ENCODE measurements at places on chromosomes 6 and 20.
A peak's percentile ranks its signal among the peaks of the same experiment; 100 is the strongest.

- DNase-seq: no peak
Measured at GRCh38 chr20:1888796-1889463, 6.3 kb upstream of the SIRPA start.

DNA sequence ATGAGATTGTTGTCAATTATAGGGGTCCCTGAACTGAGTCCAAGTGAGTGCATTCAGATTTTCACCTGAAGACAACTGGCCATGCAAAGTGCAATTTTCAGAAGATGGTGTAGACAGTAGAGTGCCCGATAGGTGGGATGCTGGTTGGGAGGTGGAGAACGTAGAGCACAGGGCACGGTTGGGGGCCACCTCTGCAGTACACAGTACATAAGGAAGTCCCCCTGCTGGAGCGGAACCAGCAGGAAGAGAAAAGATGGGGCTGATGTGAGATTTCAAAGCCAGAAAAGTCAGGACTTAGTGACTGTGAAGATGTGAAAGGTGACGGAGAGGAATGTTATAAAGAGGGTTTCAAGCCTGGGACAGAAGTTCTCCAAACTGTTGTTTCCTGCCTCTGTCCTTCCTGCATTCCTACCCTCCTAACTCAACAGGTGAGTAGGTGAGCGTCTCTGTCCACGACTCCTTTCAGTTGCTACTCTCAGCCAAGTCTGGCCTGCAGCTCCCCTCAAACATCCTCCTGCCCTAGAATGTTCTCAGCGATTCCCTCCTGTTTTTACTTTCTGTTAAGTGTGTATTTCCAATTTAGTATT is 330.8 kb downstream of the PRL start:
- DNase-seq: no peak

DNA sequence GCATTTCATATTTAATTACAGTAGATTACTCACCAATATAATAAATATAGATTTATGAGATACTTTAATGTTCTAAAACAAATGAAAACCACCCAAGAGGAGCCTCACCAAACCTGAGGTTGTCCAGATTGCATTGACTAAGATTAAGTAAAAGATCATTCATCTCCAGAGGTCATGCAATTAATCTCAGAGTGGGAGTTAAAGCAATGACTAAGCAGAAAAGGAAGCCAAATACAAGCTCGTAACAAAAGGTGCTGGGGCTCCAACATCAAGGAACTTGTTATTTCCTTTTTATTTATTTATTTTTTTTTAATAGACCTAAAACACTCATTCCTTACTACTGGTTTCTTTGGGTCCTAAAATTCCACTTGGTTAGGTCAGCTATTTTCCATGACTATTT is 57.7 kb downstream of the RSPO3 start:
- no peak for DNase-seq

GRCh38 chr6:159114569-159114968 is 54.6 kb upstream of the FNDC1 start:
- DNase-seq: no peak

DNA sequence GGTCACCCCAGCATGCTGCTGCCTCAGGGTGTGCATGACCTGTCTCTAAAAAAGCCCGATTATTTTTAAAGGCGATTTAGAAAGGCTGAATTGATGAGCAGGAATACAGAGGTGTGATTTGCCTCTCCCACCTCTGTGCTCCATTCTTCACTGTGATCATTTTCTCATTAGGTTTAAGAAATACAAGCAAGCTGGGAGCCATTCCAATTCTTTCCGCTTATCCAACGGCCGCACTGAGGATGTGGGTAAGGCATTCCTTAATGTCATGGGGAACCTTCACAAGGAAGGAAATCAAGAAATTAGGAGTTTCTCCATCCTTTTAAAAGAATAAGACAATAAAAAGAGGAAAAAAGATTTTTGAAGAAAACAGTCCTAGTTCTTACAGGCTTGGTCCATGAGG is 55.6 kb upstream of the GNRH2 start:
- no peak for DNase-seq

- no peak for DNase-seq
Measured at GRCh38 chr6:635233-635632, 21.7 kb downstream of the HUS1B start.

- no peak for DNase-seq
Measured at GRCh38 chr20:53079828-53080686, 107.9 kb downstream of the TSHZ2 start.

GRCh38 chr20:17849901-17850683 is 118.5 kb downstream of the SNX5 start:
- no peak for DNase-seq

DNA sequence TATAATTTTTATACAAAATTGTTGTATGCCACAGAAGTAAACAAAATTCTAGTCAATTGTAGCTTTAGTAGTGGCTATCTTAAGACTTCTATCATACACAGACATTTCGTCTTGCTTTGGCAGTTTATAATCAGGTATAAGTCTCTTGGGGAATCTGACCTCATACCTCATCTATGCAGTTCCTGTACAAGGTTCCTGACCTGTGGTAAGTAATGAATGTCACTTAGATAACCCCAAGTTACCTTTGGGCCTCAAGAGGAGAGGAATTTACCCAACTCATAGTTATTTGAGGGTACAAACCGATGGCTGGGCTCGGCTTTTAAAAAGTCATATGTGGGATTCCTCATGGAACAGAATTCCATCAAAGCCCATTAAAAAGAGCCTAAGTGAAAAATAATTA is 58.8 kb upstream of the UNC93A start:
- DNase-seq: no peak

- DNase-seq: peak; percentile 6
Measured at GRCh38 chr20:24160563-24161281, 172.1 kb upstream of the GGTLC1 start.

DNA sequence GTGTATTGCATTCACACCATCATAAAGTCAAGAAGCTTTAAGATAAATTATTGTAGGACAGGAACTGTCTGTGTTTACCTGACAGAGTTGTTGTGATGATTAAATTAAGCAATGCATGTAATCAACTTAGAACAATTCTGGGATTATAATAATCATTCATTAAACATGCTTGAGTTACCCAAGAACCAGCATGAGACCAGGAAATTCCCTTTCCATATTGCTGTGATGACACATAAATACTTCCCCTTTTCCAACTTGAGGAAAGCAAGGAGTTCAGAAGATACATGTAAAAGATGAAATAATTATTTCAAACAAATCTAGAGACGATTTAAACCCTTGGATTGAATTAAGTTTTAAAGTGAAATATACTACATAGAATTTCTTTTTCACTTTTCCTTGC is 404.4 kb downstream of the GJA1 start:
- DNase-seq: no peak

GRCh38 chr20:62087227-62087626 is 21.5 kb upstream of the TAF4 start:
- no peak for DNase-seq

DNA sequence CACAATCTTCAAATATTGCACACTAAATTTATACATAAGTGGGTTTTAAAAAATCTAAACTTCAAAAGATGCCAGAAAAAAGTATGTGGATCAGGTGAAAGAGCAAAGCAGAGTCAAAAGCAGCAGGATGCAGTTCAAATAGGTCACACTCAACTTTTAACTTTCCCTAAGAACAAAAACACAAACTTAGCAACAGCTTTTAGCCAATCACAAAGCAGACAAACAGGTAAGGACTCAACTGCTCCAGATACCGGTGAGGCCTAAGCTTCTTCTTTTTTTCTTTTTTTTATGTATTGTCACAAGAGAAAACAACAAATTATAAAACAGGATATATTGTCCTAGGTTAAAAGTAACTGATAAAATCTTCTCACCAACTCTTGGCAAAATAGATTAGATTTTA is 74.7 kb downstream of the SESN1 start:
- DNase-seq: no peak

DNA sequence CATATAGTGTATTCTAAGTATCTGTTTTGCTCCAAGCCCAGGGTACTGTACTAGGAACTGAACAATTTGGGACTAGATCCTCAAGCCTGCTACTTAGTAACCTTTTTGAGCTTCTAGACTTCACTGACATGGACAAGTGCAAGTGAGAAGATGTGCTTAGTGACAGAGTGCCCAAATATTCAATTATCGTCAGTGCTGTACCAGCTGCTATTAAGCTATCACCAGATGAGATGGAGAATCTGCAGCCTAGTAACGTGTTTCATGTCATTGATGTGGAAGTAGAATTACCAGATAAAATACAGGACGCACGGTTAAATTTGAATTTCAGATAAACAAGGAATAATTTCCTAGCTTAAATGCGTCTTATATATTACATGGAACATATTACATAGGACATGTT is 218.3 kb downstream of the ARID1B start:
- no peak for DNase-seq

DNA sequence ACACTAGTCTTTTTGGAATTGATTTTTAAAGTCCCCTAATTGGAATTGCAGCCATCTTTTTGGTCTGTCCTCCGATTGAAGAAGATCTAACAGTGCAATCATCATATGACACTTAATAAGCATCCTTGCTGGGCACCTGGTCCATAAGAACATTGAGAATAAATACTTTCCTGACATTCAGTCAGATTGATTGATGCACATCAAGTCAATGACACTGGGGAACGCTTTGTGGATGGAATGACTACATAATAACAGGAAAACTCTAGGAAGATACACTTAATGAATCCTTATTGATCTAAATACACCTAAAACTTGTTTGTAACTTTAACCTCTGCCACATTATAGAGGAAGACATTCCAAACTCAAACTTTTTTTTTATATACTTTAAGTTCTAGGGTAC is 255.7 kb downstream of the PRKN start:
- no peak for DNase-seq

DNA sequence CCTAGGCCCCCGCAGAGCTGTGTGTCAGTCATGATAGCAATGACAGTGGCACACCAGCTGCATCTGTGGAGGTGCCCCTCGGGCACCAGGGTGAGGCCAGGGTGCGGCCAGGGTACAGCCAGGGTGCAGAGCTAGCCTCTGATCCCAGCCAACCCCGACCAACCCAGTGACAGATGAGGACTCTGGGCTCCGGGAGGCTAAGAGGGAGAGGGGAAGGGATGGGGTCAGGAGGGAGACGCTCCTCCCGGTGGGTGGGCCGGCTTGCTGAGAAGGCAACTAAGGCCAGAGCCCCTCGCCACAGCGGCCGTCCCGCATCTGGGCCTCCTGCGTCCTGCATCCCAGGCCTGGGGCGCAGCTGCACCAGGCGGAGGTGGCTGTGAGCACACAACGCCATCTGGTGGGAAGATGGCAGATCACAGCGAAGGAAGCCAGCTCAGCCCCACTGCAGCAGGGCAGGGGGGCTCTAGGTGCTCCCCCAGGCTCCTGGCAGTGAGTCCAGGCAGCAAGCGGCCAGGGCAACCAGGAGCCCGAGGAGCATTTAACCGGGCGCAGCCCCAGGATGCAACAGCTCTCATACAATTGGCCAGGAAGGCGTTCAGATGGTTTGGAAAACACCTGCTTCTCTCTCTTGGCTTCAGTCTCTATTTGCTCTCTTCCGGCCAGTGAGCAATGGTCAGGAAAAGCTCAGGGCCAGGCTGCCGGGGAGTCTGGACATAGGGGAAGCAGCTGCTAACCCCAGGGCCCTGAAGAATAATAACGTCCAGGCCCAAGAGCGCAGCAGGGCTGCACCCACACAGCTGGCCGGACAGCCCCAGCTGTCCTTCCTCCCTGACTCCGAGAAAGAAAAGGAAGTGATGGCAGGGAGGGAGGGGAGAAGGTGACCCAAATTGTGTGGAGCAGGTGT is 169.4 kb downstream of the TAF4 start:
- DNase-seq: peak; percentile 59

GRCh38 chr6:41374618-41375590 is 39.5 kb downstream of the NCR2 start:
- no peak for DNase-seq

GRCh38 chr6:144585217-144585814 is 300.2 kb downstream of the UTRN start:
- peak; percentile 36 for DNase-seq

GRCh38 chr20:24479595-24479994 is 10.2 kb downstream of the SYNDIG1 start:
- DNase-seq: no peak

- no peak for DNase-seq
Measured at GRCh38 chr6:36920049-36920448, 34.3 kb downstream of the C6orf89 start.

GRCh38 chr6:156315146-156315545 is 462.0 kb upstream of the ARID1B start:
- DNase-seq: no peak

DNA sequence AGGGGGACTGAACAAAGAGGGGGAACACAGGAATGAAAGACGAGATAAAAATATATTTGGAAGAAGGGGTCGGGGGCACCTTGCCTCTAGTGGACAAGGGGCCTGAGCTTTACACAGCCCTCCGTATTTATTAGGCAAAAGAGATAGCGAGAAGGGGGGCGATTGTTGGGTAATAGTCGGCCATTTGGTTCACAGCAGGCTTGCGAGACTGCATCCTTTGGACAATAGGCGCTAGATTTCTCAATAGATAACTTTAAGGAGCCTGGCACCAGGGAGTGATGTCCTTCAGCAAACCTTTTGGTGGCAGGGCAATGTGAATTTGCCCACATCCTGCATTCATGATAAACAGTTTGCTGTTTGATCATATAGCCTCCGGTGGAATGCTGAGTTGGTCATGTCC is 3.0 kb upstream of the NANP start:
- DNase-seq: no peak
